Stimulated activated CD4-positive, alpha-beta T cell treated with anti-CD3 and anti-CD28 coated beads, Interleukin-15, amount 100 ng/mL, for 48 hours (primary cell): ENCODE measurements at places on chromosomes 3 and 15.

GRCh38 chr3:13371100-13372075, 48.7 kb downstream of the NUP210 start:
- DNase-seq = no peak

DNA sequence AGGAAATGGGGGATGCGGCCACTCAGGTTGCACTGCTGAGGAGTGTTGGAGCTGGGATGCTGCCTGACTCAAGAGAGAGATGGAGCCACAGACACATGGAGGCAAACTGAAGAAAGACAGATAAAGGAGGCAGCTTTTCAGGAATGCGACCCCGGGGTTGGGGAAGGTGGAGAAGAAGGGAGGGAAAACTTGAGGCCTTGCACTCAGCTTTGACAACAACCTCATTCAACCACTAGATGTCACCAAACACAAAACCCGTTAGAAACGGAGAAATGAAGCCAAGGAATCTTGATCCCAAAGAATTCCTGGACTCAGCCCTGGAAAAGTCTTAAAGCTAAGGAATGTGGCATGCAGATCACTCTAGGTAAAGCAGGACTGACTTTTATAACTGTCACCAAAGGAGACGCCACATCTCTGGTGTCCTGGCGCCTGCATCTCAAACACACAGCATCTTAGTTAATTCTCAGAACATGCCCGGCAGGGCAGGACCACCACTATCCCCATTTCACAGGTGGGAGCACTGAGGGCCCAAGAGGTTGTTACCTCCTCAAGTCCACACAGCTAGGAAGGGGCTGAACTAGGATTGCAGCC, 59.6 kb upstream of the LMCD1 start:
- no peak for DNase-seq

DNA sequence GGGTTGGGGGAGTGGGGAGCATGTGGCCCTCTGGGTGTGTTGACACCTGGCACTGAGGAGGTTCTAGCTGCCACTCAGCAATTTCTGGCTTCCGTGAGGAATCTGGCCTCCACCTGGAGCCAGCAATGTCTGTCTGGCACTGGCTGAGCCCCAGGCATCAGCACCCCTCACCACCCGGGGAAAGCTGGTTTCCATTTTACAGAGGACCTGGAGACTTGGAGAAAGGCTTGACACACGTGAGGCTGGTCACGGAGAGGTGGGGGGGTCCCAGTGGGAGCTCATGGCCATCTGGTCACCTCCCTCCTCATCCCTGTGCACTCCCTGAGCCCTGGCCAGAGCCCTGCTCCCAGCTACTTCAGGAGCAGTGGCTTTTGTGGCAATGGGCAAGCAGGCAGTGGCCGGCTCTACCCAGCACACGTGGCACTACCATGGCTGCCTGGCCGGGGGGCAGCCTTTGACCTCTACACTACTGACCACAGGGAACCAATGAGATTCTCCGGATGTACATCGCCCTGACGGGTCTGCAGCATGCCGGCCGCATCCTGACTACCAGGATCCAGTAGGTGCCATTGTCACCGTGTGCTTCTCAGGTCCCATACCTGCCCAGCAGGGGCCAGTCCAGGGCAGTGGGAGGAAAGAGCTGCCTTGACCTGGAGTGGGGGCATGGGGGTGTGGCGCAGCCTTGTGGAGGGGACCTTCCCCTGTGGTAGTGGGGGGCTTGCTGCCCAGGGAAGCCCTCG, 28.5 kb downstream of the ACAD9 start:
- no peak for DNase-seq

- no peak for DNase-seq
These were observed 20.2 kb upstream of the CFAP161 start for GRCh38 chr15:81113861-81114291.

GRCh38 chr3:36733162-36733696, 31.1 kb downstream of the DCLK3 start:
- no peak for DNase-seq
